ENCODE measurements at places on chromosomes 7 and 10.

DNA sequence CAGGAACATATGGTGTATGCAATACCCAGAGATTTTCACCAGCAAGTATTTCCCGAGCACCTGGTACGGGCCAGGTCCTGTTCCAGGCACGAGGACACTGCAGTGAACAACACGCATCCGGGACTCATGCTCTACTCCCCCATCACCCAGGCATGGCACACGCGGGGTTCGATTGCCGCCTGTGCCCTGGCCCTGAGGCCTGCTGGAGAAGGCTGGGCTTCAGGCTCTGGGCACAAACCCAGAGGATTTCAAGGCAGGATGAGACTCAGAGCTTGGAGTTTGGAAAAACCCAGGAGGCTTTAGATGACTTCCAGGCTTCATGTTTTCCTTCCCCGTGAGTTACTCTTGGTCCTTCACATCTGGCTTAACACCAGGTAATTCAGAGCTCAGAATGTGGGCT is 143.5 kb downstream of the NEURL1 start:
- DNase-seq = no peak

- DNase-seq = no peak
These were observed 62.1 kb downstream of the ABCC2 start for GRCh38 chr10:99844433-99844955.

- DNase-seq = no peak
These were observed 6.9 kb upstream of the RGS10 start for GRCh38 chr10:119549247-119549999.

DNA sequence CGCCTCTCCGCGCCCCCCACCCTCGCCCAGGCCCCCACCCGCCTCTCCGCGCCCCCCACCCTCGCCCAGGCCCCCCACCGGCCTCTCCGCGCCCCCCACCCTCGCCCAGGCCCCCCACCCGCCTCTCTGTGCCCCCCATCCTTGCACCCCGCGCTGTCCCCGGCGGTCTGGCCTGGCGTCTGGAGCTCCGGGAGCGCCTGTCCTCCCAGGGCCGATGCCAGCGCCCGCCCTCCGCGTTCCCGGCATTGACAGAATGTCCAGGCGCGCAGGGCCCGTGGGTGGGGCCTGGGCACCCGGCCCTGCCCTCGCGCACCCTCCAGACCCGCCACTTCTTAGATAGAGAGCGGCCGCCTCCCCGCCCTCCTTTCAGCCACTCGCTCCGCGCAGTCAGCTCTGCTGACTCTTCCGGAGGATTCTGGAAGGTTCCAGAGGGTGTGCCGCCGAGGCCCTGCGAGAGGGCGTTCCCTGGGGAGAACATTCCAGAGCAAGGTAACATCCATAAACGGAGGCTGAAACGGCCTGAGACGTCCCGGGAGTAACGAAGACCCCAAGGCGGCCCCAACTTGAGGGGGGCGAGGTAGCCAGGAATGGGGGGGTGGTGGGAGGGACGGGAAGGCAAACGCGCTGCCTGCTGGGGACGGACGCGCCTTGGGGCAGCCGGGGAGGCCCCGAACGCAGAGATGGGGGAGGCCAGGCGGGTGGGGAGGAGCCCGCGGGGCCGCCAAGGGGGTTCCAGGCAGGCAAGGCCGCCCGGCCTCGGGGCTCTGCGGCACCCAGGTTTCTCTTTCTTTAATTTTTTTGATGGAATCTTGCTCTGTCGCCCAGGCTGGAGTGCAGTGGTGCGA is 117.8 kb downstream of the DYNC2I1 start:
- no peak for DNase-seq

GRCh38 chr10:98135222-98135899 is 904 bp downstream of the R3HCC1L start:
- no peak for DNase-seq

- DNase-seq = no peak
These were observed 16.7 kb downstream of the VIPR2 start for GRCh38 chr7:159127691-159128642.

- DNase-seq = no peak
These were observed 30.2 kb upstream of the PDE1C start for GRCh38 chr7:32100407-32100907.

- DNase-seq = no peak
These were observed 7.2 kb downstream of the RBM17 start for GRCh38 chr10:6095810-6096570.

- DNase-seq = no peak
These were observed 63.4 kb upstream of the POT1 start for GRCh38 chr7:124992851-124993562.

DNA sequence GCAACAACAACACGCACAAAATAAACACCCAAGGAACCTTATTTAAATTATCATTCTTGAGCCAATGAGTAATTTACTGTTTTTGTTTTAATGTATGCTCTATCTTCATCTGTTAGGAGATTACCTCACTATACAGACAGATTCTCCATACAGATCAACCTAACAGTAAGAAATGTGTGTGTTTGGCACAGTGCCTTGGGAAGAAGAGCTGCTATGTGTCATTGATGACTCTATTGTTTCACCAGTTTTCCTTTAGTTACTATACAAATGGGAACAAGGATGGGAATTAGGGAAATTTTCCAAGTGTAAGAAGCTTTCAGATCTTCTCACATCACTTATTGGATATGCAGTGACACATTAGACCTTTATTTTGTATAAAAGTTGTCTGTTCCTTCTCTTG is 640.3 kb downstream of the NRG3 start:
- DNase-seq = no peak

DNA sequence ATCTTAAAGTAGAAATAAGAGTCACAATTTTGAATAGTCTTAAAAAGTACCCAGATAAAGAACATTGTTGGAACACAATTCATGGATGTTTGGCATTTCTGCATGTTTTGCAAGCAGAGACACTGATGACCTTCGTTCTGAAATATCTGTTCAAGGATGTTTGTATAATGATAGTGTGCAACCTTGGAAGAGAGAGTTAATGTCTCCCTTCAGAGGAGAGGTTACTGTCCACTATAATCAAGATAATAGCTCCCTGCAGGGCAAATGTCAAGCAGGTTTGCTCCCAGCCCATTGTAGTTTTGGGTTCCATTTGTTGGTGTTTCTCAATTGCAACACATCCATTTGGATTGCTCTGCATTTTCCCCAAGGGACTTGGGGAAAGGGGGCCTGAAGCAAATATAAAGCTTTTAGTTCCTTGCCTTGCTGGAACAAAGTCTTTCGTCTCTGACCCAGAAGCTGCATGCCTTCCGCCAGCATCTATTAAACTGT is 45.2 kb downstream of the COL1A2 start:
- no peak for DNase-seq

DNA sequence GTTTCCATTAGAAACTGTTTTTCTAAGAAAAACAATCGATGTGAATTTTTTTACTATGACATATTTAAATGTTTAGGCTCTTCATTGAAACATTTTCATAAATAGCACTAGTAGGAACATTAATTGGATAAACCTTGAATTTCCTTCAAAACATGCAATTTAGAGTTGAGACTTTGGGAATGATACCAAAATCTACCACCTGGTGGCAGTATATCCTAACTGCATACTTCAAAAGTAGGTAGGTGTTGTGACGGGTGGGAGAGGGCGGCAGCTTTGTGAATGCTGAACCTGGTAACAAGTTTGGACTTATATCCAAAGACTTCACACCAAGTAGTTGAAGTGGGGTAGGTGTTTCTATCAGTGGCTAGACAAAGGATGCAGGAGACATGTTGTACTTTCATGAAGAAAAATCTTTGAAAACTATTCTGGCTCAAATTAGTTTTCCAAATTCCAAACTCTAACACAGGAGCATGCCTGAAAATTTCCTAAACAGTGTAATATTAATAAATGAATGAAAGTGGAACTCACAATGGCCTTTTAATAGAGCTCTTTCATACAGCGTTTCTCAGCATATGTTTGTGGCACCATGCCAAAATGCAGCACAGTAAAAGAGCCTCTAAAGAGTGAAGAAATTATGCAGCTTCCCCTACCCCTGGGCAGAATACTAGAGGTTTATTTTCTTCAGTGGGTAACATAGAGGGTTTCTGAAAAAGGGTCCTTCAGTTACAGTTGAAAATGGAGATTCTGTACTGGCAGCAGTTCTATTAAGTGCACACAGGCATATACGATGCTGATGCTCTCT is 201.0 kb upstream of the TPK1 start:
- peak; percentile 11 for DNase-seq

GRCh38 chr10:118668228-118668952 is 72.9 kb upstream of the PRLHR start:
- DNase-seq = no peak

DNA sequence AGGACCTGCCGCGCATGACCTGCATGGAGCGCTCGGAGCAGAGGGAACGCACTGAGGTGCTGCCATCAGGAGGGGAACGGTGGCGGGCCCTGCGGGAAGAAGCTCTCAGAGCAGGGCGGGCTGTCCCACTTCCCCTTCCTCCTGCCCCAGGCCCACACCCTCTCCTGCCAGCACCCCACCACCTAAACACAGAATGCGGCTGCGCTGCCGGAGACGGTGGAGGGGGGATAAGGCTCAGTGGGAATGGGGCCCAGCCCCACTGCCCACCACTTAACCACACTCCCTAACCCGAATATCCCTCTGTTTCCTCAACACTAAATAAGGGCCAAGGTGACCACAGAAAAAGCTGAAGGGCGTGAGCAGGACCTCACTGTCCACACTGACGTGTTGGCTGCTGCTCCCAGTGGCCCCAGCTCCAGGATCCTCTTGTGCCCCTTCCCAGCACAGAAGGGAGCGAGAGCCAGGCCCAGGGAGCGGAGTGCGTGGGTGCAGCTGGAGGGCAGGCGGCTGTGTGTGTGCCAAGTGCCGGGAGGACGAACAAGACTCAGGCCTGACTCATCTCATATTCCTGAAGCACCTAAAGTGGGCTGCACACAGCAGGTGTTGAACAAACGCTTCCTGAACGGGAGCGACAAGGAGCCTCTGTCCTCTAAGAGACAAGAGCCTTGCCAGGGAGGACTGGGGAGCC is 116.8 kb downstream of the MAD1L1 start:
- DNase-seq = no peak

DNA sequence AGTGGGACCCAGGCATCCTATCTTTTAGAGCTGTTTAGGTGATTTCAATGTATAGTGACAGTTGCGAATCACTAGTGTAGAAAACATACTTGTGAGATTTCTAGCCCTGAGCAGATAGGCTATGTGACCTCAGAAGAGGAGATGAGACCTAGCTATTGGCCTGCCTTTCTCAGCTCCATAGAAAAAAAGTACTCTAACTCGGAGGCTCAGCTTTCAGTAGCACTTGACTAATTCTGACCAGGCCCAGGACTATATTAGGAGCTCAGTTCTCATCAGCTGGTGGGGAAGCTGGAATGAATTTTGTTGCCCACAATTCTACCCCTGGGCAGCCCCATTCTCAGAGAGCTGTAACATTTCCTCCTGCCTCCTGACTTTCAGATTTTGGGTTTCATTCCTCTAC is 179.9 kb upstream of the NAMPT start:
- no peak for DNase-seq

- no peak for DNase-seq
These were observed 187.8 kb downstream of the SDK1 start for GRCh38 chr7:3488829-3489228.

GRCh38 chr7:125814100-125814499 is 884.5 kb upstream of the POT1 start:
- DNase-seq = no peak

DNA sequence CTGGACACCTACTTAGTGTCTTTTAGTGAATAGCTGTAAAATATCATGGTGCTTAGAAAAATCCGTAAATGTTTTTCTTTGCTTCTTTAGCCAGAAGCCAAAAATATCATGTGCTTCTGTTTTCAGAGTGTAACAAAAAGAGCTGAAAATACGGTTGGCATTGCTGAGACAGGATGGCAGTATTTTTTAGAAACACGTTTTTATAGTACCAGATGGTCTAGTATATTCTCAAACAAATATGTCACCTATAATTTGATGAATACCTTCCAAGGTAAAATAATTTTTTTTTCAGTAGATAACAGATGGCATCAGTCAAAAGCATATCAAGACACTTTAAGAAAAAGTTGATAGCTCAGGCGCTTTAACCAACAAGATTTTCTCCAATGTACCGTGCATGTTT is 326.6 kb downstream of the PHF14 start:
- DNase-seq = no peak

DNA sequence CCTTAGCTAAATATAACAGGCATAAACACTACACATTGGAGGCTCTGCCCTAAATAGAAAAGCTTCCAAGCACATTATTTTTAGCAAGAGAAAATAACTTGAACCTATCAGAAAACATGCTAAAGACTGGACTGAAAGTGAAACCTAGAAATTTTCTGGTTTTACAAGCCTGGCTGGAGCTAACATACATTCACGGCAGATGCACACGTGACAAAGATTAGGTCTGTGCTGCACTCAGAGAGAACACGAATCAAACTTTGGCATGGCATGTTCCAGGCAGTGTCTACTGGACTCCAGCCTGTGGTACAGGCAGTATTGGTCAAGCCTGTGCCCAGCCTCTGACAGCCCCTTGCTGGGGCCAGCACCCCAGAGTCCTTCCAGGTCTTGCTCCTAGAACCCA is 94.1 kb upstream of the PCBD1 start:
- no peak for DNase-seq

- no peak for DNase-seq
These were observed 390.8 kb downstream of the POM121L12 start for GRCh38 chr7:53426145-53426750.

GRCh38 chr7:39404907-39405306 is 161.3 kb upstream of the YAE1 start:
- DNase-seq = no peak

DNA sequence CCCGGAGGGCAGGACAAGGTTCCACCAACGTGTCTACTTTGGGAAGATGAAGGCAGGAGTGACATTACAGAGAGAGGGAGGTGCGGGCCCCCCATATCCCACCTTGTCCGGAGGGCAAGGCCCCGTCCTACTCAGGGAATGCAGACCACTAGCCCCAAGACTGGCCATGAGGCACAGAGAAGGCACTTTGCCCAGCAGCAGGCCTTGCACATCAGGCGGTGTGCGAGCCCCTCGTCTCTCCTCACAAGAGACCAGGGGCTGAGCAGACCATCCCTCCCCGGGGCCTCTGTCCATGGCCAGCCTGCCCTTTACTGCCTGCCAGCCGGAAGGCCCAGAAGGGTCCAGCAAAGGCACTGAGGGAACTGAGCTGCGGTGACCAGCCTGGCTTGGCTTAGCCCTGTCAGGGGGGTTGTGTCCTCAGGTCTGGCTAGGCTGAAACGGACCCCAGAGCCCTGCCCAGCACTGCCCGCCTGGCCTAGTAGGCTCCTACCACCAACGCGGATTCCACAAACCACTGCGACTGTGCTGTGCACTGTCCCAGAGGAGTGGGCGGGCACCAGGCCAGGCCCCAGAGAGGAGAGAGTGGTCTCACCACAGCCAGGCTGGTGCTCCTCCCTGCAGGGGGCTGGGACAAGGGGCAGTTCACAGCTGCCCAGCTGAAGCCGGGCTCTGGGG is 16.7 kb downstream of the CAMK2B start:
- no peak for DNase-seq

DNA sequence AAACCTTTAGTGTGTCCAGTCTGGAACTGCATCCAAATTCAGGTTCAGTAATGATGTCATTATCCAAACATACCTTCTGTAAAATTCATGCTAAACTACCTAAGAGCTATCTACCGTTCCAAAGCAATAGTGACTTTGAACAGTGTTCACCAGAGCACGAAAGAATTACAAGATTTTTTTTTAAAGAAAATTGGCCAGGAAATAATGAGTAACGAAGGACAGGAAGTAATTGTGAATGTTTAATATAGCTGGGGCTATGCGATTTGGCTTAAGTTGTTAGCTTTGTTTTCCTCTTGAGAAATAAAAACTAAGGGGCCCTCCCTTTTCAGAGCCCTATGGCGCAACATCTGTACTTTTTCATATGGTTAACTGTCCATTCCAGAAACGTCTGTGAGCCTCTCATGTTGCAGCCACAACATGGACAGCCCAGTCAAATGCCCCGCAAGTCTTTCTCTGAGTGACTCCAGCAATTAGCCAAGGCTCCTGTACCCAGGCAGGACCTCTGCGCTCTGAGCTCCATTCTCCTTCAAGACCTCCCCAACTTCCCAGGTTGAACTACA is 694 bp upstream of the FAS start:
- DNase-seq = peak; percentile 72

All from urinary bladder (tissue), 4 donors.